Stimulated activated naive CD8-positive, alpha-beta T cell treated with anti-CD3 and anti-CD28 coated beads, Interleukin-15, amount 100 ng/mL, for 72 hours (primary cell): ENCODE measurements at places on chromosomes 2 and 18.

GRCh38 chr2:227339098-227339599 is 14.1 kb downstream of the MFF start:
- no peak for DNase-seq

DNA sequence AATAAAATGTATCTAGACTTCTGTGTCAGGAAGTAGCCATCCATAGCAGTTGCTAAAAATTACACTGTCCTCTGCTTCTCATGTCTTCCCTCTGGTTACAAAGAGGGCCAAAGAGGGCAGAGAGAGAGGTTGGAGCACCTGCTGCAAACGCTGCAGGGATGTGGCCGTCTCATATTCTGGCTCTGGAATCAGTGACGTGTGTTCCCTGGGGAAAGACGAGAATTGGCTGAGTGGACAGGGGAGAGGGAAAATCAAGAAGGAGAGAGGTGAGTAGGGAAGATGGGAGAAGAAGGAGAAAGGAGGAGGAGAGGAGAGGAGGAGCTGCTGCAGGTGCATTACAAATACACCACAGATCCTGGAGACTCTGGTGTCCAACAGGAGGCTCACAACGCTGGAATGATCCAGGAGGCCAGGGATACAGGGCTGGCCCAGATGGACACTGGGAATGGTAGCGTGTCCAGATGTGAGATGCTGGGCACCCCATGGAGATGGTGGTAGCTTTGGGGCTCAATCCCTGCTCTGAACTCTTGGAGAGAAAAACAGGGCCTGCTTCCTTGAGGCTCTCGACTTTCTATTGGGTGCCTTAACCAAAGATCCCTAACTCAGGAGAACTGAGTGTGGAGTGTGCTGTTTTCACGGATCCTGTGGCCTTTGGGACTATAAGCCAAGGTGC is 118.4 kb upstream of the PXDN start:
- no peak for DNase-seq

DNA sequence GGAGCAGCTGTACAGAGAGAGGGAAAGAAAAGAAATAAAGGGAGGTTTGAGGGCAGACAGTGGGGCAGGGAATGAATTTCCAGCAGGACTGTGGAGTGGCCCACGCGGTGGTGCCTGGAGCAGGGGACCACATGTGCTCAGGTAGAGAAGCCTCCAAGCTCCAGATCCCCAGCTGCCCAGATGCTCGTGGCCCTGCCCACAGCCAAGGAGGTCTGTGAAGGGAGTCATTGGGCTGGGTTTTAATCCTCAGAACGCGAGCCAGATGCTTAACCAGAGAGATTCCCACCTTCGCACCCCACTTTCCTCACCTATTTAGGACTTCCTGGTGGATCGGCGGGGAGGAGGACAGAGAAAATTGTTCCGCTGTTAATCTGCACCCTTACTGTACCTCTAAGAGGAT is 369.4 kb downstream of the PARD3B start:
- no peak for DNase-seq

DNA sequence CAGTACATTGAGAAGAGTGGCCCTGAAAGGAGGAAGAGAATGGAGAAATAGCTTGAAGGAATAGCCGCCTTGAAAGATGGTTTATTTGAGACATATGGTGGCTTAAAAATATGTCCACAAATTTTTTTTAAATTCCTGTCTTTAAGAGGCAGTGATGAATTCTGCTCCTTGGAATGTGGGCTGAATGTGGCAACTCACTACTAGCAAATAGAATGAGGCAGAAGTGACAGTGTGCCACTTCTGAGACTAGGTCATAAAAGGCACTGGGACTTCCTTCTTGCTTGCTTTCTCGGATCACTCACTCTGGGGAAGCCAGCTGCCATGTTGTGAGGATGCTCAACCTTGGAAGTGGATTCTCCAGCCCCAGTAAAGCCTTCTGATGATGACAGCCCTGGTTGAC is 67.0 kb downstream of the FAM161A start:
- DNase-seq = no peak

GRCh38 chr2:15299904-15300520 is 261.1 kb downstream of the NBAS start:
- no peak for DNase-seq

DNA sequence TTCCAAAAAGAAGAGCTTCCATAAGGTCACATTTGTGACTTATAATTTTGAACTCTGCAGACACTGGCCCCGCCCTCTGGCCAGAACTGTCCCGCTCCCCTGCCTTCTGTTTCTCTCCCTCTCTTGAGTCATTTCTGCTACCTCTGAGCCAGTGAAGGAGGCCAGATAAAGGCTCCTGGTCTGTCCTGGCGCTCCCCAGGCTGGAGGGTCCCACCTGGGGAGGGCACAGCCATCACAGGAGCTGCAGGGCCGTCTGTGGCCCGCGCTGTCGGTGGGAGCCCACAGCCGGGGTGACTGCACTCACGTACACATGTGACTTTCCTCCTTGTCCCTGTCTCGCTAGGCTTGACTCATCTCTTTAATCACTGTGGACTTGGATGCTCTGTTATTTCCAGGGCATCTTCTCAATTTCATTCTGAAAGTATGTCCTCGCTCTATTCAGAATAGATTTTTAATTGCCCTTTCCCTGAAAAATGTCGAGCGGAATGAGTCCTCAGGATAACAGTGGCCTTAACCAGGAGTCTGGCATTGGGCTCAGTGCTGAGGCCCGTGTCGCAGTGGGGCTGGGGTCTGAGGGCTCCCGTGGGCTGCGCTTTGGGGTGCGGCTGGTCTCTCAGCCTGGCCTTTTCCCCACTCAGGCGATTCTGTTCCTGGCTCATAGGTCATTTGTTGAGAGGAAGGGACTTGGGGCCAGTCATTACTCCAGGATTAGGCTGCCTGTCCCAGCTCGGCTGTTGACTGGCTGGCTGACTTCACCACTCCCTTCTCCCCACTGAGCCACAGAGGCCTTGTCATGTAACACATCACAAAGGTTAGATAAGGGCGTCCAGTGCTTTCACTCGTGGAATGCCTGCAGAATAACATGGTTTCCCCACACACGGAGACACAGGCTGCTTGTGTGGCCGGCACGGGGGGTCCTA is 34.5 kb downstream of the KLHL29 start:
- DNase-seq = no peak

- DNase-seq = no peak
Observed at GRCh38 chr2:152492911-152493310, 157.9 kb downstream of the FMNL2 start.

GRCh38 chr18:43682196-43682595 is 404.9 kb upstream of the SYT4 start:
- DNase-seq = no peak

DNA sequence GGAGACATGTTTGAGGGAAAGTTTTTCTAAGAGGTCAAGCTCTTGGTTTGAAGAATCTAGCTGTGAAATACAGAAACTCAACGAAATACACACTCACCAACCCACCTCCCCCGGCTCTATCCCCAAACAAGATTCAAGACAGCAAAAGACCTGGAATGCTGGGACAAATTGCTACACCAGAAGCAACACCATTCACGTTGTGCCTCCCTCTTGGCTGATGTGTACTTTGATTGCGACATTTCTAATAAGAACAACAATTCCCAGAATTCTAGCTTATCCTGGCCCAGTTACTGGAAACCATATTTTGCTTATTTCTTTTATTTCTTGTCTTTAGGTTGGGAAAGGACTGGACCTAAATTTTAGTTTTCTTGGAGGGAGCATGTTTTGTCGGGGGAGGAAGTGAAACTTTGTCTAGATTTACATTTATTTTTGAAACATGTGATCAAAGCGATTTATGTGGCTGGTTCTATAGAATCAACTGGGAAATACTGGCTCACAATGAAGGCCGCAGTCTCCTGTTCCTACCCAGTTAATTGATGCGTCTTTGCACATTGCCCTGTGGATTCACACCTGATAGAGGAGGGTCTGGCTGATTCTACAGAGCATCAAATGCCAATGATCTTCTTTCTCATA is 29.6 kb upstream of the LPIN1 start:
- DNase-seq = no peak

GRCh38 chr2:48449073-48449840 is 80.7 kb upstream of the STON1 start:
- no peak for DNase-seq

DNA sequence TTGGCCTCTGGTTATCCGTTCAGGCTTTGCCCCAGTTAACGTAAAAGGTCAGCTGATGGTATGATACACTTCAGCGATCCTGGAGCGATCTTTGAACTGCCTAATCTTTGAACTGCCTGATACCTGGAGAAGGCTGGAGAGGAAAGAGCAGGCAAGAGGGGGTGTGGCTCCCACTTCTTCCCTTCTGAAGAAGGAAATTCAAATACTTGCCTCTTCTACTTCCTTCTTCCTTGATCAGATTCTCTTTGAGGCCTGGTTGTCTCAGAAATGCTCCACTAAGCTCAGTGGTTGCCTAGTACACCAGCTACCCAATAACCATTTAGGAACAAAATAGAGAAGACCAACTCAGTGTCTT is 619 bp downstream of the GALM start:
- no peak for DNase-seq

DNA sequence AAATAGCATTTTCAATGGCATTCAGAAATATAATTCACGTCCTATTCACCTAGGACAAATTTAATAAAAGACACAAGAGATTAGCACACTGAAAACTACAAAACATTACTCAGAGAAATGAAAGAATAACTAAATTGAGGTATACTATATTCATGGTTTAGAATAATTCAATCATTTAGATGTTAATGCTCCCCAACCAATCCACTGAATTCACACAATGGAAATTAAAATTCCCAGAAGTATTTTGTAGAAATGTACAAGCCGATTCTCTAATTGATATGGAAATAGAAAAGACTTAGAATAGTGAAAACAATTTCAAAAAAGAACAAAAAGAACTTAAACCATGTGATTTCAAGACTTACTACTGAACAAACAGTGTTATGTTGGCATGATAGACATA is 212.2 kb downstream of the ZEB2 start:
- DNase-seq = no peak

- DNase-seq = no peak
Observed at GRCh38 chr2:204468746-204469429, 76.4 kb upstream of the PARD3B start.

DNA sequence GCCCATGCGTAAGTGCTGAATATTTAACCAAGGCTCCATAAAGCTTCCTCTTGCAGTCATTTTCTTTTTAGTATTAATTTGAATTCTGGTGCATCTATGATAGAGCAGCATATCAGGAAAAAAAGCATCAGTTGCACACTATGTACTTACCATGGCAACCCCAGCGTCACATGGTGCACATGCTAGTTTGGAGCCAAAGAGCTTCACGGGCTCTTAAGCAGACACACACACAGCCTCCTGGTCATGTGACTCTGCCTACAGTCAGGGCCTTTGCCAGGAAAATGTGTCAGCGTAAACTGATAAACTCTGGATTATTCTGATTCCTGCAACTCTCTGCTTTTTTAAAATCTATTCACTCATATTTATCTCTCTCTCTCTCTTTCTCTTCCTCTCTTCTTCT is 30.2 kb downstream of the NYAP2 start:
- DNase-seq = no peak

- DNase-seq = no peak
Observed at GRCh38 chr2:168727904-168728470, 74.5 kb upstream of the NOSTRIN start.

GRCh38 chr2:64859312-64860212 is 129.6 kb upstream of the SLC1A4 start:
- DNase-seq = no peak

- DNase-seq = no peak
Observed at GRCh38 chr2:47422560-47422959, 19.6 kb downstream of the MSH2 start.

- DNase-seq = no peak
Observed at GRCh38 chr18:6835345-6835744, 105.8 kb downstream of the ARHGAP28 start.

DNA sequence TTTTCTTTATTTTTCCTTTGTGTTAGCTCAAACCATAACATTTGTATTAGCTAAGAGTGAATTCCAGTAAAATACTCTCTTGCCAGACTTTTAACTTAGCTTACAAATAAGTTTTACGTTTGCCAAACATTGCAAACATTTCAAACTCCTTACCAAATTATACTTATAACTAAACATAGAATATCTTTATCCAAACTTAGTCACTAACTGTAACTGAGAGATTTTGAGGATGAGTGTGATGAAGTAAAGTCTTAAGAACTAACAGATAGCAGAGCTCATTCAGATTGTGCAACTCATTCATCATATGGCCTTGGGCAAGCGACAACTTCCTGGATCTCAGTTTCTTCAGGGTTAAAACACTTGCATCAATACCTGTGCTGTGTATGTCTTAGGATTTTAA is 533.7 kb downstream of the TDRD15 start:
- DNase-seq = no peak

- peak; percentile 18 for DNase-seq
Observed at GRCh38 chr2:206392118-206392517, 51.2 kb upstream of the ADAM23 start.

GRCh38 chr2:134739236-134739878 is 20.6 kb upstream of the TMEM163 start:
- DNase-seq = no peak

DNA sequence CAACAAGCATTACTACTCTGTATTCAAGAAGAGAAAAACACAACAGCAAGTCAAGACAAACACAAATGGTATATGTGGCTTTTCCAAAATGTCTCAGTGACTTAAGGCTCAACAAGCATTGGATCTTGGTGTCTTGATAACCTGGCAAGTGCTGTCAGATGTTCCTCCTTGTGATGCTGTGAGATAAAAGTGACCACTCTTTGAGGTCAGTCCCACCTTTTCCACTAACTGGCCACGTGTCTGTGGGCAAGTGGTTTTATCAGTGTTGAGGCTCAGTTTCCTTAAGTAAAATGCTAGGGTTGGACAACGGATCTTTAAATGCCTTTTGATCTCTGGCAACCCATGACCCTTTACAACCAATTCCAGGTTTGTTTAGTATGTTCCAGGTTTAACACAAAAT is 98.7 kb downstream of the BCL2 start:
- DNase-seq = no peak

- DNase-seq = no peak
Observed at GRCh38 chr18:61651145-61651879, 241.5 kb downstream of the RNF152 start.

DNA sequence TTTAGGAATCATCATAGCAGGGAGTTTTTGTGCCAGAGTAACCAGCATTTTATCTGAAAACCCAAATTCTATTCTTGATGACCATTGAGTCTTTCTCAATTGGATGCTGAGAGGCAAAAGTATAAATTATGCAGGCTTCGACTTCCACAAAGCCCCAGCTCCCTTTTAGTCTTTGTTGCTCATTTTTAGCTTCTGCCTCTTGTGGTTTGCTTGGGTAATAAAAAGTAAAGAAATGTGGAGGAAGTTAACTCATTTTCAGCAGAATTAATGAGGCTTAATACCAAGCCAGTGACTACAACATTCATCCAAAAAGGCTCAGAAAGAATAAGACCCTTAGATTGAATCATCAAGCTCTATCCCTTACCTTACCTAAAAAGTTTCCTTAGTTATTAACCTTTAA is 18.6 kb downstream of the ERMN start:
- DNase-seq = no peak
